ENCODE measurements at places on chromosomes 6 and 20. TPM values are rescaled to one million over a fixed set of nuclear protein-coding genes. Genes with fewer than 3 reads are reported as not detected.

Gene NRSN1
- not detected for total RNA-seq

Gene PTK6
- total RNA-seq = not detected

Gene KCNK5
- 1.1 TPM for total RNA-seq

Gene FOXA2
- total RNA-seq = not detected

Gene CBFA2T2
- total RNA-seq = 10.4 TPM

Gene TRAPPC3L
- not detected for total RNA-seq

Gene AK9
- 12.3 TPM for total RNA-seq

Gene GINS1
- total RNA-seq = 0.33 TPM

Gene METTL24
- total RNA-seq = 1.2 TPM

DNA sequence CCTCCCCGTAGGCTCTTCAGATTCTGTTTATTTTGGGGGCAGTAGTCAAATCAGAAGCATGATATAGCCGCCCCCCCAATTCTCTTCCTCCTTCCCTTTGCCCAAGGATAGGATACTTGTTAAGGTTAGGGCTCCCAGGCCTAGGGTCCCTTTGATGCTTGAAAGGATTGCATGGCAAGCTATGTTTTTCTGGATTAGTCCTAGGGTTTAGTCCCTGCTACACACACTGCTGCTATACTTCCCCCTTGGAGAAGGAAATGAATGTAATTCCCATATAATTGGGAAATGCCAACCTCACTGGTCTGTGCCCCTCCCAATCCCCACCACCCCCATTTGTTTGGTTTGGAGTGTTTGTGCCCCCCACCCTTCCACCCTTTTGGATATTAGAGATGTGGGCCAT lies 62.8 kb downstream of the ZFAND3 start:
- DNase-seq = no peak

DNA sequence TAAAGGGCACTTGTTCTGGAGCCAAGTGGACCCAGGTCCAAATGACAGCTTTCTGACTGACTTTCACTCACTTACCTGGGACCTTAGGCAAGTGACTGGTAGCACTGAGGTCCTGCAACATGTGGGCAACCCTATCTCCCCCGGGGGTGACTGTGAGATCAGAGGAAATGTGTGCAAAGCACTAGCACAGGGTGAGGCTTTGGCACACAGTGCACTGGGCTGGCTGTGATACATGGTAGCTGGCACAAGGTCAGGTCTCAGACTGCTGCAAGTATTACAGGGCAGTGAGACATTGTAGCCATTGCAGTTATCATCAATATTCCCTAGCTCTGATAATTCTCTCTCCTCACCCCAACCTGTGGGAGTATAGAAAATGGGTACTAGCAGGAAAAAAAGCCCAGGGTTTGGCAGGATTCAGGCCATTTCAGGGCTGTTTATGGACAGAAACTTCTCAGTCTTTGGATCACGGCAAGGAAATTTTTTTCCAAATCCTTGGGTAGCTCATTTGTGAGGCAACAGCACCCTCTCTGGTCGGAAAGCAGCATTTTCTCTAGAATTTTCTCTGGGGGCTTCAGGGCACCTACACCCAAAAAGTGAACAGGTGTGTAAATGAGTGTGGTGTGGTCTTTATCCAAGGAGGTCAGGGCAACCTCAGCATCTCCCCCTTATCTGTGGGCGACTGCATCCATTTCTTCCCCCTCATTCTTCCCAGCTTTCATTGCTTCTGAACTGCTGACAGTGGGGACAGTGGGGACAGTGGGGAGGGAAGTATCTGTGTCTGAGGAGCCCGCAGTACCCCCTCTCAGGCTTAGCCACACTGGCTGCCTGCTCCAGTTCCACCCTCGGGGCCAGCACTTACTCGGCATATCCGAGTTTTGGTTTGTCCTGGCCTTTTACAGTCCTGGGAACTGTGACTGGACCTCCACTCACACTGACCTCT lies 148.7 kb upstream of the PHACTR3 start:
- DNase-seq = no peak

- DNase-seq = no peak
Measured at GRCh38 chr6:160667639-160668481, 3.8 kb upstream of the LPA start.

GRCh38 chr6:132715204-132715603 lies 1.3 kb upstream of the VNN1 start:
- no peak for DNase-seq

DNA sequence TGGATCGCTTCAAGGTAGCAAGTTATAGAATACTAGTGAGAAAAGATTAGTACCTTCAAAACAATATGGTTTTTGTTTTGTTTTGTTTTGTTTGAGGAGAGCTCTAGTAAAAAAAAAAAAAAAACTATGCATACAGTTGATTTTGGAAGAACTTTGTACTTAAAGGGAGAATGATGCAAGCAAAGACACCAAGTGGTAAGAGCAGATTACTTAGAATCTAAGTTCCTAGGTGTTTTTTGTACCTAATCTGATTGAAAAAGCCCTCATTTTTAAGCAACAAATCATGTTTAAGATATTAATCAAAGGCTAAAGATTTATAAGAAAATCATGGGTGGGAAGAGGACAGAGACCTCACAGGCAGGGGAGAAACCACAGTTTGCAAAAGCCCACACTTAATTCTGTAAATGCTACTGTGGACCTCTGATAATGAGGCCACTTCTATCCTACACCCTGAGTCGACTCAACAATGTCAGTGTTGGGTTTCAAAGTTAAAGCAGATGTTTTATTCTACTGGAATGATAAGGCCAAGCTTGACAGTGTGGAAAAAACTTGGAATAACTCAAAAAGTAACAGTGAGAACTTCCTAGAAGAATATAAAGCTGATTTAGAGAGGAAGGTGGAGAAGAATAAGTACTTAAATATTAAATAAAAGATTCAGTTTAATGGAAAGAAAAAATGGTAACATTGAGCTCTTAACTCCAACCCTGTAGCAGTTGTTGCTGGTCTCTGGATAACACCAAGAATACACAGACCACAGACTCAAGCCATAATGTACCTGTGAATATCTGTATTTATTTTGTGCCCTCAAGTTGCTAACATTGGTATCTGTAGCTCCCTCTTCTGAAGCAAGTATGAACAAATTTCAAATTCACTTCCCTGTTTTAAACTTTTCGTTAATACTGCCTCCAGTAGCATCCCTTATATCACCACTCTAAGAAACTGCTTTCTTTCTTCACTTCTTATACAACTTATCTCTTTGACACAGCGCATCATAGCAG lies 1047.8 kb downstream of the EPHA7 start:
- no peak for DNase-seq

GRCh38 chr20:22791396-22791795 lies 207.0 kb upstream of the FOXA2 start:
- DNase-seq = no peak

- no peak for DNase-seq
Measured at GRCh38 chr6:150403458-150404246, 34.8 kb downstream of the IYD start.

GRCh38 chr6:135937106-135937505 lies 85.6 kb downstream of the PDE7B start:
- DNase-seq = no peak

DNA sequence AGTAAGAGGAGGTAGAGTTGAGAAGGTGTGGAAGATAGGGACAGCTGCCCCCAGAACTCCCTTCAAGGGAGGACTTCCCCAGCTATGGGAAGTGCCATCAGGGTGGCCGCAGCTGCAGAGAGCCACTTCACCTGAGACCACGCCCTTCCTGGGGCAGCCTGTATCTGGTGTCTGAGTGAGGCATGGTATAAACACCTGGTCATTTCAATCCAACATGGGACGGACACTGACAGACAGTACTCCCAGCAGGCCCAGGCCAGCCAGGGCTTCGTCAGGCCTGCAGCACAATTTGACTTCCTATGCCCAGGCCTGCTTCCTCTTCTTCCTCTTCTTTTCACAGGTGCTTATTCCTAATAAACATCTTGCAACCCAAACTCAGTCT lies 4.5 kb downstream of the SOX12 start:
- no peak for DNase-seq

GRCh38 chr6:37763413-37763812 lies 56.1 kb upstream of the ZFAND3 start:
- no peak for DNase-seq

DNA sequence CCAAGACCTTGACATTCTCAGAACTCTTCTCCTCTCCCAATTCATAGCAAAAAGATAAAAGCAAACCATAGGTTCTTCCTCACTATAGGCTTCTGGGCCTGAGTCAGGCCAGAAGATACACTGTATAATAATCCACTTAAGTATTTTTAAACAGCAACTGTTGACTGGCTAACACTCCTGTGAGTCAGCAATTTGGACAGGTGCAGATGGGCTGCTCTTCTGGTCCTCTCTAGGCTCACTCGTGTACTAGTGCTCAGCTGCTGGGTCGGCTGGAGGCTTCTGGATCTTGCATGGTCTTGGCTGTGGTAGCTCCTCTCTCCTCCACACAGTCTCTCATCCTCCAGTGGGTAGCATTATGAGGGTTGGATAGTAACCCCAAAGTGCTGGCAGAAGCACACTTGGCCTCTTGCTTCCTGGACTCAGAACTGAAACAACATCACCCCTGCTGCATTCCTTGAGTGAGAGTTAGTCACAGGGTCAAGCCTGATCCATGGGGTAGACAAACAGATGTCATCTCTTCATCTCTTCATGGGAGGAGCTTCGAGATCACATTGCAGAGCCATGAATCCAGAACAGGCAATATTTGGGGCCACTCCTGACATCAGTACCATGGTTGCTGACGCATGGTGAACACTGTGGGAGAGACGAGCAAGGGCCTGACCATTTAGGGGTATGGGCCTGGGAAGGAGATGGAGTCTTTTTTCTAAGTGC lies 86.9 kb downstream of the C6orf118 start:
- no peak for DNase-seq

- DNase-seq = peak; percentile 82
Measured at GRCh38 chr6:155493694-155494143, 38.1 kb upstream of the NOX3 start.

DNA sequence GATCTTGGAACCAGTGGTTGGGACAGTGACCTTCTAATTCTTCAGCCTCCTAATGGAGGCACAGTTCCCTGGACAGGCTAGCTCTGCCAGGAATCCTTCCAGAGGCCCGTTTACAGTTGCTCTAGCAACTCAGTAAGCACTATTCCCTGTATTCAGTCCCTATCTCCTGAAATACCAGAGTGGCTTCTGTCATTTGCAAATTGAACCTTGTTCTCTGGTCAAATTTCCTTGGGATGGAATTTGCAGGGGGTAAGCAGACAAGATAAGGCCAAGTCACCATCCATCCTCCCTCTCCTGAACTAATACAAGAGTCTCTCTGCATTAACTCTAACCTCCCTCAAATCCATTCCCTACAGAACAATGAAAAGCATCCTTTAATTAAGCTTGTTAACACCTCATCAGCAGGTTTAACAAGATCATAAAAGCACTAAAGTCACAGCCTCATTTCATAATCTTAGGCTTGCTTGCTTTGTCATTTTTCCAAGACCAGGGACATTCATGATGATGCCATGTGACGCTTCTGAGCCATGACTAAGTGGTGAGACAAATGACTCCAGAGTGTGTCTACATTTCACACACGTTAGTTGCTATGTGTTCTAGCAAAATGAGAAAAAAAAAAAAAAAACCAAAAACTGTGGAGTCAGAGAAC lies 37.1 kb downstream of the SLC22A23 start:
- no peak for DNase-seq

GRCh38 chr20:47610945-47611250 lies 109.2 kb downstream of the NCOA3 start:
- no peak for DNase-seq

- DNase-seq = no peak
Measured at GRCh38 chr6:157143890-157144798, 179.2 kb downstream of the TMEM242 start.

- no peak for DNase-seq
Measured at GRCh38 chr20:46799781-46800408, 90.4 kb downstream of the SLC2A10 start.

DNA sequence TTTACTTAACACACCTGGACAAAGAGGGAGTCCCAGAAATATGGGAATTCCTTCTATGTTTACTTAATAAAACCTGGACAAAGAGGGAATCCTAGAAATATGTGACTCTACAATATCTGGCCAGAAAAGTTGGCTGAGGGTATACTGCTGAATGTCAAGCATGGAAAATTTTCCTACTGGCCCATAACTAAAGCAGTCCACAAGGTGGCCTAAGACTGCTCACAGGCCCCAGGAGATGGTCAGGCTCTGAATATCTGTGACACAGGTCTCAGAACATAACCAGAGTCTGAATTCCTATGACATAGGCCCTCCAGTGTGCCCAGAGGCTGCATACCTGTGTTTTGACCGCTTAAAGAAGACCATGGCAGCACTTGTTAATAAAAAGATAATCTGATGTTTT lies 578.2 kb upstream of the NRSN1 start:
- no peak for DNase-seq

DNA sequence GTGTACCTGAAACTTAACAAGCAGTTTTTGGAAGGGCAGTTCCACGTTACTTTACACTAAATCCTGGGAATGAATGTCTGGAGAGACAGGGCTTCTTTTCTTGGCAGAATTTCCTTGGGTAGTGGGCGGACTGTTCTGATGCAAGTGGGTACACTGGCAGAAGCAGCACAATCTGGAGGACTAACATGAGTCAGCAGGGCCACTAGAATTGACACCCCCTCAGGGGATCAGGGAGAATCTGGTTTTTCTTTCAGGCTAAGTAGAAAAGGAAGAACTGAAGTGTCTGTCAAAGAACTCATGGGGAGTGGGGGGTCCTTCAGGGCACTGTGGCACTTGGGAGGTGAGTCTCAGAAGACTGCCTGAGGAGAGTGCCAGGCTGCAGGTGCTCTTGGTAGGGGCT lies 34.6 kb downstream of the PANK2 start:
- DNase-seq = no peak

DNA sequence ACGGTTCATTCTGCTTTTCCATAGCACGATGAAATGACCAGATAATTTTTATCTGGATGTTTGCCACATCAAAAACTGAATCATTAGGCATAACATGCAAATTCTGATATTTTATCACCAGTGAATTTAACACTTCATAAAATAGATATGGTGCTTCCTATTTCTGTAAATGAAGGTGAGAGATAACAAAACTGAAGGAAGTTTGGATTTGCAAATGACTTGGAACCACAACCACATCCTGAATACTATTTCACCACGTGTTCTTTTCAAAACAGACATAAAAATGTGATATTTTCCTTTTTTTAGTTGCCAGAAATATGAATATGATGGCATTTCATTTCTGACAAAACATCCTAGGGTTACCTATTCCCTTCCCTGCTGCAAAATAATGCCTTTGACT lies 146.1 kb downstream of the EDN1 start:
- DNase-seq = no peak

- DNase-seq = no peak
Measured at GRCh38 chr20:18628330-18628920, 40.6 kb downstream of the DTD1 start.

DNA sequence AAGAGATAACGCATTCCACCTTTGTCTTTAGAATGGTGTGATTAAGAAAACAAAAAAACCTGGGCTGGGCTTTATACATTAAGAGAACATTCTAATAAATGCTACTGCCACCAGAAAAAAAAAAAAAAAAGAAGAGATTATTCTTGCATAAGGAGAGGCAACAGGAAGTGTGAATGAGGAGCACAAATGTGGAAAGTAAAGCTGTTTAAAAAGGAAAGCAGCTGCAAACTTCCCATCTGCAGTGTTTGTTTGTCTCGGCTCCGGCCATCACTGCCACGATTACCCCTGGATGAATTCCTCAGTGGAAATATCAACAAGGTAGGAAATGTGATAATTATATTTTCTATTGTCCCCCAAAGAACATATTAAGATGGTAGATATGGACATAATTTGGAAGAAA lies 223.9 kb downstream of the PHF3 start:
- no peak for DNase-seq
